ENCODE measurements at places on chromosomes 1 and 21.
A peak's percentile ranks its signal among the peaks of the same experiment; 100 is the strongest.

DNA sequence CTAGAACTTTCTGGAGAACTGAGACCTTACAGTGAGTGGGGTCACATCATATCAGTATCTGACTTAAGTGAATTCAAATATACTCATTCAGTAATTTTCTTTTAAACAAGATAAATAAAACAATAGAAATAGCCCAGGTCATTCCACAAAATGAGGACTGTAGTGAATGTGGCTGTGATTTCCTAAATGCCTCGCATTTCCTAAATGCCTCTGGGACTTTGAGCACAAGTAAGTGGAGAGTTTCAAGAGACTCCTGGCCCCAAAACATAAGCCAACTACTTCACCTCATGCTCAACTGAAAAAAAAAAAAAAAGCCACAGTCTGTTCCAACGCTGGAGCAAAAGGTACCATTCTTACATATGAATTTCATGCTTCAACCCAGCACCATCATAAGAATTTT is 81.5 kb downstream of the ZNF281 start:
- peak; percentile 52 for DNase-seq

DNA sequence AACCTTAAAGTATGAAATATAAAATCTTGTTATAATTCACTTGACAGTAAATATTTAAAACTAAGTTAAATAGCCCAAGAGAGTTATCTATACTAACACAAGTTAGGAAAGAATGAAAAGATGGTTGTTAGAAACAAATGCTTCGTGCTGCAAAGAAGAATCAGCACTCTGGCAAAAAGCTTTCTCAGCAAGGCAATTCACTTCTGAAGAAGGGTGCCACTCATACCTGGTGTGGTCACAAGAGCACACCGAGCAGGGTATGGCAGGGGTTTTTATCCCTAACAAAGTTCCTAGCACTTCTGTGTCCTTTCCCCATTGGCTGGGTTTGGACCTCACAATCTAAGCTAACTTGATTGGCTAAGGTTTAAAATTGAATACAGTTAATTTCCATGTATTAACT is 121.0 kb downstream of the MAGI3 start:
- DNase-seq = no peak

- no peak for DNase-seq
Measured at GRCh38 chr21:23732776-23733175, 1874.5 kb downstream of the MRPL39 start.

- peak; percentile 52 for DNase-seq
Measured at GRCh38 chr1:17148950-17149608, 29.8 kb upstream of the PADI2 start.

GRCh38 chr1:46133181-46133658 is 791 bp upstream of the PIK3R3 start:
- DNase-seq = no peak

GRCh38 chr1:9204156-9204720 is 30.3 kb upstream of the H6PD start:
- DNase-seq = no peak

GRCh38 chr21:17901458-17902079 is 82.4 kb upstream of the C21orf91 start:
- DNase-seq = no peak

GRCh38 chr1:55626326-55626725 is 411.2 kb upstream of the USP24 start:
- DNase-seq = no peak

DNA sequence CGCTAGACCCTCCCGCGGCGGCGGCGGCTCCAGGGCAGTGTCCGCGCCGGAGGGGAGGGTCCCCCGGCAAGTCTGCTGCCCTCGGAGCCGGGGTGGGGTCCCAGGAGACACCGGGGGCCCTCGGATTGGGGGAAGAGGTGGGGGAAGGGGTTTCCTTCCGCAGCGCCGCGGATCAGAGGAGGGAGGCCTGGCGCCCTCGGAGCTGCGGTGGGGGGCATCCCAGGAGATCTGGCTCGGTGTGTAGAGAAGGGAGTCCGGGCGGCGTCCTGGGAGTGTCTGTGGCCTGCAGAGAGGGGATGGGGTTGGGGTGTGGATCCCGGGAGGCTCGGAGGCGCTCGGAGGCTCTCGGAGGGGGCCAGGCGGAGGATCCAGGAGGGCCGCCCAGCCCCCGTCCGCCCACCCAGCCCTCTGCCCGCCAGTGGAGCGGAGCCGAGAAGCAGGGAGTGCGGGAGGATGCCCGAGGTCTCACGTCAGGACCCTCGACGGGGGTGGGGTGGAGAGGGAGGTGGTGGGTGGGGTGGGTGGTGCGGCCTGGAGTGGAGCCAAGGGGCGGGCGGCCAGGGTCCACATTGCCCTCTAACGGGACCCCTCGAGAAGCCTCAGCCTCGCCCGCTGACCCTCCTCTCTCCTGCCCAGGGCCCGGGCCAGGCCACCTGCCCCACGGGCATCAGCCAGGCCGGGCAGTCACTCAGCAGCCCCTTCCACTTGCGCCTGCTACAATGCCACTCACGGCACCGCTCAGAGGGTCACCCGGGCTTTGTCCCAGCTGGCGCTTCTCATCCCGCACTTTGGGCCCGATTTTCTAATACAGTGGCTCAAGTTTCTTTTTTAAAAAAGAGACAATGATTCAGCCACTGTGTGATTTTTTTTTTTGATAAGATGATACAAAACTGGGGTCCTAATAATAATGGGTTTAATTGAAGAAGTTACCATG is 60.2 kb upstream of the ARHGEF16 start:
- no peak for DNase-seq

GRCh38 chr1:171350594-171350993 is 36.6 kb downstream of the FMO4 start:
- DNase-seq = no peak

DNA sequence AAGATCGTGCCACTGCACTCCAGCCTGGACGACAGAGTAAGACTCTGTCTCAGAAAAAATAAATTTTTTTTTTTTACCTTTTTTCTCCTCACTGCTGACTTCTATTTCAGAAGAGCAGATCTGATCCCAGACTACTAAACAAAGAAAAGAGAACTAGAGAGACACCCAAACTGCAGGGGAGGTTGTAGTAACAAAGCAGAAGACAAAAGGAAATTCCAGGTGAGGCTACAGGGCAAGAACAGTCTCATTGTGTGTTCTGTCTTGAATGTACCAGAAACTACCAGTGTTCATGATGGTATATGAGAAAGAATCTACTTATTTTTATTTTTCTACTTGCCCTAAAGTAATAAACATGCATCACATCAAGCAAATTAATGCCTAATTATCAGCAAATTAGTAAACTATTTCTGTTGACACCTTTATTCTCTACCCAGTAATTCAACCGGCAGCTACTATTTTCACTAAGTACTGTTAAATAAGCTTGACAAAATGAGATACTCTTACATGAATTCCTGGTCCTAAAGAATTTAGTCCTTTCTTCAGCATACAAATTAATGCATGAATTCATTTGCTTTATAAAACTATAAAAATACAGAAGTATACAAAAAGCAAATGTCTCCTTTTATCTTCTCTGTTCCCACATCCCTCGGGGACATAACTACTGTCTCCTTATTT is 40.6 kb downstream of the ARID4B start:
- no peak for DNase-seq

- no peak for DNase-seq
Measured at GRCh38 chr21:38140207-38140903, 116.4 kb upstream of the KCNJ15 start.

DNA sequence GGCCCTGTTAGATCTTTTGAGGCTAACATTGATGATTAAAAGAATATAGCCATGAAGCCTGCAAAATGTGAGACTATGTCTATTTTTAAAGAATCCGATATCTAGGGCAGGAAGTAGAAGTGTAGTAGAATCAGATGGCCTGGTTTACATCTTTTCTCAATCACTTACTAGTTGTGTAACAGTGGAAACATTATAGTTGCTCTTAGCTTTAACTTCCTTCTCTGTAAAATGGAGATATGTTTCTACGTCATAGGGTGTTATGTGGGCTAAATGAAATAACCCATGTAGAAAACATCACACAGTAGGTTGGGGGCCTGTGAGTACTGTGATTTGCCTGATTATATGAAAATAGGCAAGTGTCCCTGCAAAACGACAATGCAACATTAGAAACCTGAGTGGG is 4.4 kb upstream of the IGFN1 start:
- no peak for DNase-seq

DNA sequence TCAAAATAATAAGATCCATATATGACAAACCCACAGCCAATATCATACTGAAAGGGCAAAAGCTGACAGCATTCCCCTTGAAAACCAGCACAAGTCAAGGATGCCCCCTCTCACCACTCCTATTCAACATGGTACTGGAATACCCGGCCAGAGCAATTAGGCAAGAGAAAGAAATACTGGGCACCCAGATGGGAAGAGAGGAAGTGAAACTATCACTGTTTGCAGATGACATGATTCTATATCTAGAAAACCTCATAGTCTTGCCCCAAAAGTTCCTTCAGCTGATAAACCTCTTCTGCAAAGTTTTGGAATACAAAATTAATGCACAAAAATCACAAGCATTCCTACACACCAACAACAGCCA is 442.7 kb downstream of the PTBP2 start:
- DNase-seq = no peak

DNA sequence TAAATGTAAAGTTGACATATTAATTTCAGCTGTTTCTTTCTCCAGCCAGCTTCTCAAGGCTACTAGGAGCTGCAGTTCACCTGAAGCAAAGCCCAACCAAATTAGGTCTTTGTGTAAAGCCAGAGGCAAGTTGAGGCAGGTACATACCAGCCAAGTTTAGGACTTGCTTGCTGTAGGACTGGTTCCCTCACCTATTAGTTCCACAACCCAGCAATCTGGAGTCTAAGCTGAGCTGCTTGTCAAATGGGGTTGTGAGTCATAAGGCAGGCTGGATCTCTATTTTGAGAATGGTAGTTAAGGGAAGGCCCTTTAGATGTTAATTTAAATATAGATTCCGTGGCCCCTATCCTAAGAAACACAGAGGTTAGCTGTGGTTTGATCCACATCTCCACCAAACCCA is 7.6 kb upstream of the FLG2 start:
- no peak for DNase-seq

GRCh38 chr1:21338573-21339355 is 48.5 kb upstream of the ECE1 start:
- no peak for DNase-seq

GRCh38 chr1:184966989-184967388 is 7.3 kb downstream of the NIBAN1 start:
- DNase-seq = no peak

DNA sequence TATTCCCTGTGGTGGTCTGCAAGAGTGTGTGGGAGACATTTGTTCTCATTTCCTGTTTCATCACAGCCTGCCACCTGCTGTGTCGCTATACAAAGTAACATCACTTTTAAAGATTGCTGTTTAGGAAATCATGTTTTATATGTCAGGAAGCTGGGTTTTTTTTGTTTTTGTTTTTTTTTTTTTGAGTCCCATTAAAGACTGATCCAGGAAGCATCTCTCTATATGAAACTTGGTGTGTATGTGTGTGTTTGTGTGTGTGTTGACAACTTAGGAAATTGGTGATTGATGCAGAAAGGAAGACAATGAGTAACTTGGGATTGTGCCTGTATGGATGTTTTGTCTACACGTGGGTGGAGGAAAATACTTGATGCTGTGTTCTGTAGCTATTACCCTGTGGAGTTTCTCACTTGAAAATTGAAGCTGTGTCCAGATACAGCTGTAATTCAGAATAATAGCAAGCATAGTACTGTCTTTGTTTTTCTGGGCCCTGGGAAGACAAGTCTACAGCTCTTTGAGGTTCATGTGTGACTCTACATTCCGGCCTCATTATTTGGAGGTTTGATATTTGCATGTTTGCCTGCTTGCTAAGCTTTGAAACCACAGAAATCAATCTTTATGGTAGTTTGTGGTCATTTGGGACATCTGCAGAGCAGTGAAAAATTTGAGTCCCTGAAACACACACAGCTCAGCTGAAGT is 47.9 kb downstream of the LAMC1 start:
- DNase-seq = peak; percentile 90

DNA sequence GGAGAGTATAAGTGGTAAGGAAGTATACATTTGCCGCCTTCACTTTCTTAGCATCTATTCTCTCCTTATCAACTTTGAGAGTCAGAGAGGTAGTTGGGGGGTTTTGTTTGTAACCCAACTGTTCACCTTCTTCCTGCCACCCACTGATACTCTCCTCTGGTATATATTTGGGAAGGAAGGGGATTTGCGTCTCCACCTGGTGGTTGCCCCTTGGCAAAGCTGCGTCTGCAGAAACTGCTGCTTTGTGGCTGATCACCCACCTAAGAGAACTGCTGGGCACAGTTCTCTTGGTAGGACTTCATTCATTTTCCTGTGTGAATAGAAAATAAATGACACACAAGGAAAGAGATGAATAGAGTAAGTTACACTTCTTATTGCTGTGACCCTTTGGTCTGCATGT is 87.0 kb downstream of the SYT14 start:
- DNase-seq = no peak

- DNase-seq = no peak
Measured at GRCh38 chr1:207941665-207942064, 30.7 kb upstream of the CD34 start.

DNA sequence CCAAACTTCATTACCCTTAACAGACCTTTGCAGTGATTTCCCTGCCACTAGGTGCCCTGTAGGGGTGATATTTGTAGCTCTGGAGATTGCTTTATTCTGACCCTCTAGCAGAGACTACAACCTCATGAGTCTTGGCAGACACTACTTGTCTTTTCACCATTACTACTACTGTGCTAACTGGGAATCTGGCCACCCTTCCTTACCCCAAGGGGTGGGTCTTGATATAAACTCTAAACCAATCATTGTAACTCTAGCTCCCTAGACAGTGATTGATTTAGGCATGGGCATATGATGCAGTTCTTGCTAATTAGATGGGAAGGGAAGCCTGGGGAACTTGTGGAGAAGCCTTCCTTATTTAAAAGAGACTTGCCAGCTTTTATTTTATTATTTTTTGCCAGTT is 3.9 kb downstream of the KPNA6 start:
- DNase-seq = no peak

GRCh38 chr1:2330519-2331199 is 60.7 kb downstream of the MORN1 start:
- peak; percentile 95 for DNase-seq

DNA sequence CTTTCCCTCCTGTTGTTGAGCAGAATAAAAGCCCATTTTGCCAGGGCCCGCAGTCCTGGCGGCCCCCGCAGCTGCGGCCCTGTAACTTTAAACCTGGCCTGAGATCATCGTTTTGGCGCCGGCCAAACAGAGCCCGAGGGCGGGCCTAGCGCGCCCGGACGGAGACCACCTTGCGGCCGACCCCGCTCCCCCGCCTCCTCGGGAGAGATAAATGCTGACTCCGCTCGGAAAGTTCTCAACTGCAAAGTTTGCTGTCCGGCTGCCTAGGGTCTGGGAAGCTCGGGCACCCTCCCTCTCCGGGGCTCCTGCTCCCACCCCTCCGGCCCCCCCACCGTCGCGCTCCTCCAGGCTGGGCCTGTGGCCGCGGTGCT is at the start of gene PDPN:
Gene PDPN (plus strand): TSS at position 238 of the 371 bp plus-strand sequence. CDS start 202 bp downstream, outside the sequence.
- DNase-seq = no peak

- DNase-seq = peak; percentile 51
Measured at GRCh38 chr1:68378296-68379084, 71.3 kb downstream of the RPE65 start.

- peak; percentile 17 for DNase-seq
Measured at GRCh38 chr1:21865943-21866706, 54.1 kb downstream of the LDLRAD2 start.

GRCh38 chr1:6300342-6301048 is 39.6 kb upstream of the GPR153 start:
- DNase-seq = no peak

- DNase-seq = no peak
Measured at GRCh38 chr1:1929102-1929638, 10.1 kb upstream of the TMEM52 start.

Data from fibroblast of skin of scalp (primary cell).